ENCODE measurements at places on chromosomes 7 and 10.
A peak's percentile ranks its signal among the peaks of the same experiment; 100 is the strongest.

DNA sequence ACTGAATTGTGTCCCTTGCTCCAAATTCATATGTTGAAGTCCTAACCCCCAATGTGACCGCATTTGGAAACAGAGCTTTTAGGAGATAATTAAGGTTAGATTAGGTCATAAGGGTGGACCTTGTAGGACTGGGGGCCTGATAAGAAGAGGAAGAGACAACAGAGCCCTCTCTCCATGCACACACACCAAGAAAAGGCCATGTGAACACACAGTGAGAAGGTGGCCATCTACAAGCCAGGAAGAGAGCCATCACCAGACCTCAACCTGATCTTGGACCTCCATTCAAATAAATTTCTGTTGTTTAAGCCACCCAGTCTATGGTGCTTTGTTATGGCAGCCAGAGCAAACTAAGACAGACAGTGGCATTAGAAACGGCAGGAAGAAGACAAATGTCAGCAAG is 12.5 kb upstream of the PRKAR2B start:
- no peak for DNase-seq

GRCh38 chr7:110973196-110973990 is 117.5 kb upstream of the LRRN3 start:
- DNase-seq, result no peak

- no peak for DNase-seq
These were observed 72.4 kb downstream of the ABCC2 start for GRCh38 chr10:99854860-99855259.

GRCh38 chr10:18713077-18713476 is 53.8 kb downstream of the ARL5B start:
- no peak for DNase-seq

DNA sequence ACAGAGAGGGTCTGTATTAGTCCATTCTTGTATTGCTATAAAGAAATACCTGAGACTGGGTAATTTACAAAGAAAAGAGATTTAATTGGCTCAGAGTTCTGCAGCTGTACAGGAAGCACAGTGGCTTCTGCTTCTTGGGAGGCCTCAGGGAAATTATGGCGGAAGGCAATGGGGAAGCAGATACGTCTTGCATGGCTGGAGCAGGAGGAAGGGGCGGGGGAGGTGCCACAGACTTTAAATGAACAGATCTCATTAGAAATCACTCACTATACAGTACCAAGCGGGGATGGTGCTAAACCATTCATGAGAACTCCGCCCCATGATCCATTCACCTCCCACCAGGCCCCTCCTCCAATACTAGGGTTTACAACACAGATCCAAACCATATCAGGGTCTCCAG is 3.7 kb upstream of the CALU start:
- no peak for DNase-seq

DNA sequence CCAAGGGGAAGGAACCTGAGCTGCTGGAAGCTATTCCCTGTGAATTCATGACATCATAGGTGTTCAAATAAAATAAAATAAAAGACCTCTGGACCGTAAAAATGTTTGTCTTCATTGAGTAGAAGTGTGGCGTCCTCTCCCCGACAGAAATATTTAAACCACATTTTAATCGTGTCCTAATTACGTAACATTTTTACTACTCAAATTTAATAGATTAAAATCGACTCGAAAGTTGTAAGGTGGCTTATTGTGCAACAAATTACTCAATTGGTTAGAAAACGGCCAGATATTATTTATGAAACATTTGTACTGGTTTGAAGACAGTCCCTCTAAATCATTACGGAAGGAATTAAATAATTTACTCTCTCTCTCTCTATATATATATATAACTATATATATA is 15.5 kb upstream of the NCAPG2 start:
- no peak for DNase-seq

DNA sequence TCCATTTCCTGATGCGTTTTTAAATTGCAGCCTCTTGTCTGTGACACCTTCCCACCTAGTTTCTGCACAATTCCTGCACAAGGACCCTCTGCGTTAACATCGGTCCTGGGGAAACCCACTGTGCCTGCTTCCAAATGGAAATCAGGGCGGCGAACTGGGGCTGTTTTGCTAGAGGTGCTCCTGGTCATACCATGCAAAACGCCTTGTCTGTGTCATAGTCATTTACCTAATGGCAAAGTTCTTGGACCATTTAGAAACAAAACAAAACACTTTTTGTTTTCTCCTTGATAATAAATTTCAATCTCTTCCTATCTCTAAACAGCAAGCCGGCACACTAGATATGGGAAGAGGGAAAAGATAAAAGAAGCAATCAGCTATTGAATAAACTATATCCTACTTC is 206.9 kb upstream of the KLF14 start:
- no peak for DNase-seq

- no peak for DNase-seq
These were observed 90.2 kb upstream of the CACUL1 start for GRCh38 chr10:118844731-118845521.

DNA sequence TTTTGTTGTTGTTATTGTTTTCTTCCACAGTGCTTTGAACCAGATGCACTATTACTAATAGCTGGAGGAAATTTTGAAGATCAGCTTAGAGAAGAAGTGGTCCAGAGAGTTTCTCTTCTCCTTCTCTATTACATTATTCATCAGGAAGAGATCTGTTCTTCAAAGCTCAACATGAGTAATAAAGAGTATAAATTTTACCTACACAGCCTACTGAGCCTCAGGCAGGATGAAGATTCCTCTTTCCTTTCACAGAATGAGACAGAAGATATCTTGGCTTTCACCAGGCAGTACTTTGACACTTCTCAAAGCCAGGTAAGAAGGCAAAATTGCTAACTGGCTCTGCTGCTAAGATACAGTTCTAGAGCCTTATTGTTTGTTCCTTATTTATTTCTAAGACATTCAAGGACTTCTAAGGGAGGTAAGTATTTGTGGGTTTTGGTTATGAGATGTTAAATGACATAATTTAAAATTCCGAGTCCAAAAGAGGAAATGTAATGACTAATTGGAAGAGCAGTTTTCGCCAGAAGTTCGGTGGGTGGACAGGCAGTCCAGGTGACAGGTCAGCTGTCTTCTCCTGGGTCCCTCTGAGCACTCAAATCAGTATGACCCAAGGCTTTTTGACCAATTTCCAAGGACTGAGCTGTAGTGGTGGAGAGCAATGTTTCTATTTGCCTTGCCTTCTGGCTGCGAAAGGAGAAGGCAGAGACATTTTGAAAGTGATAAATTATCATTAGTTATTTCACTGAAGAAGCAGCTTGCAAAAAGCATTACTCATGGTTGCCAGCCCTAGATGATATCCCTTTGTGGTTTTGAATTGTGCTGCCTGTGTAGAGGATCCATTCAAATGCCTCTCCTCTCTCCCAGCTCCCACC is 10.1 kb downstream of the SLC39A12 start:
- DNase-seq, result no peak

- DNase-seq, result no peak
These were observed 26.0 kb downstream of the MKRN1 start for GRCh38 chr7:140453273-140453672.

GRCh38 chr7:78635026-78635793 is 818.3 kb downstream of the MAGI2 start:
- DNase-seq, result no peak

DNA sequence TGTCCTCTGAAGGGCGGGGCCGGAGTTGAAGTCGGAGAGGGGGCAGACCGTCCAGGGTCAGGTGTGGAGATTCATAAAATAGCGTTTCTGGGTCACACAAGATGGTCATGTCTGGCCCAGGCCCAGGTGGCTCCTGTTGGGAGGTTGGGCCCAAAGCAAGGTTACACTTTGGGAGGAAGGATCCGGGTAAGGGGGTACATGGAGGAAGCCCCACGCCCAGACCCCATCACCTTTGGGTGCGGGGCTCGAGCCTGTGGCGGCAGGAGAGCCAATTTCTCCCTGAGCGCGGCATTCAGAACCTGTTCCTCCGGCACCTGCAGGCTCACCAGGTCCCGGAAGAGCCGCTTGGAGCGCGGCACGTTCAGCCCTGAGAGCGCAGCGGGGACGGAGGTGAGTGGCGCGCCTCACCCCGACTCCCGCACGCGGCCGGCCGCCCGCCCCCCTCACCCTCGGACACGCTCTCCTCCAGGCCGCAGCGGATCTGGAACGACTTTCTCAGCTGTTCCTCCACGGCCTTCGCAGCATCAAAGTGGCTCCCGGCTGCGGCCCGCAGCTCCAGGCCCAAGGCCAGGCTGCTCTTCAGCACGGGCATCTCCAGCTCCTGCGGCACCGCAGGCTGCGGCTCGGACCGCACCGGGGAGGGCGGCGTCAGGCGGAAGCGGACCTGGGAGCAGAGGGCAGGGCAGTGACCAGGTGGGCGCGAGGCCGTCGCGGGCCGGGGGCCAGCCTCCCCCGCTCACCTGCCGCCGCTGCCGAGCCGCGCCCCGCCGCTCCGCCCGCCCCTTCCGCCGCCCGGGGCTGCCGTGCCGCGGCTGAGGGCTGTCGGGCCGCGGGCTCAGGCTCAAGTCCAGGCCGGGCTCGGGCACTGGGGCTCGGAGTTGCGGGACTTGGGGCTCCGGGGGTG is 644 bp downstream of the PPP1R35 start:
- DNase-seq, result peak; percentile 47

- no peak for DNase-seq
These were observed 288.8 kb downstream of the CAMK1D start for GRCh38 chr10:12638103-12638502.

GRCh38 chr7:55369427-55370400 is 4.6 kb downstream of the LANCL2 start:
- no peak for DNase-seq

DNA sequence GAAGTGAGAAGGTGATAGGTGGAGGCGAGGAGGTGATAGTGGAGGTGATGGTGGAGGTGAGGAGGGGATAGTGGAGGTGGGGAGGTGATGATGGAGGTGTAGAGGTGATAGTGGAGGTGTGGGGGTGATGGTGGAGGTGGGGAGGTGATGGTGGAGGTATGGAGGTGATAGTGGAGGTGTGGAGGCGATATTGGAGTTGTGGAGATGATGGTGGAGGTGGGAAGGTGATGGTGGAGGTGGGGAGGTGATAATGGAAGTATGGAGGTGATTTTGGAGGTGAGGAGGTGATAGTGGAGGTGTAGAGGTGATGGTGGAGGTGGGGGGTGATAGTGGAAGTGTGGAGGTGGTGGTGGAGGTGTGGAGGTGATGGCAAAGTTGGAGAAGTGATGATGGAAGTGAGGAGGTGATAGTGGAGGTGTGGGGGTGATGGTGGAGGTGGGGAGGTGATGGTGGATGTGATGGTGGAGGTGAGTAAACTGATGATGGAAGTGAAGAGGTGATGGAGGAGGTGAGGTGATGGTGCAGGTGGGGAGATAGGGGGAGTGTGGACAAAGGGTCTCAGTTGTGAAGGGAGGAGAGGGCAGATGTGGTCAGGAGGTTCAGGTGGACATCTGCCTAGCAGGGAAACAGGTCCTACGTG is 36.6 kb downstream of the ADCY1 start:
- no peak for DNase-seq

DNA sequence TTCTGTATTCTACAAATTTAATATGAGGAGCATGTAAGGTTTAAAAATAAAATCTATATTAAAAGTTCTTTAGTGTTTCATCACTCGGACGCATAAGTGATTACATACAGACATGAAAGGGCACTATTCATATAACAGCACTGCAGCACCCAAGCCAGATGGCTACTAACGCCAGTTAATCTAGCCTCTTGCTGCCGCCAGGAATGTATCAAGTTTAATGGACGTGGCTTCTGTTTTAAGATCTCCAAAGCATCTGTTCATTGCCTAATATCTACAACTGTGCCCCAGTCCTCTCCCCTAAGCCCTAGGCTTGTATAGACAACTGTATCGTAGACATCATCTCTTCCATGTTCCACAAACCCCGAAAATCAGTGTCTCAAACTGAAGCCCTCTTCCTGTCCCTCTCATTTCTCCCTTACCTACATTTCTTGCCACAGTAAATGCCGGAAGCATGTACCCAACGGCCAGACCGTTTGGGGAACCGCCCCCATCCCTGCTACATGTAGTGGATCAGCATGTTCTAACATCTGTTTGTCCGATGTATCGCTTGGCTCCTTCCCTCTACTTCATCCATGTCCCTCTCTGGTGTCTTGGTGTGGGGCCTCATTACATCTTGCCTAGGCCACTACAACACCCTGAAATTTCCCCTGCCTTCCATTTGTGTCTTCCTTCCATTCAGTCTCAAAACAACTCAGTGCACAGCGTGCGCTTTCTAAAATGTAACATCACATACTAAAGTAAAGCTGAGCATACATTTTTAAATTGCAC is 147.5 kb upstream of the RSU1 start:
- DNase-seq, result no peak

Measured in stimulated activated naive CD4-positive, alpha-beta T cell treated with Interleukin-2 at 50 U/mL for 16 hours (primary cell).